ENCODE measurements at places on chromosomes 5 and 9. TPM values are rescaled to one million over a fixed set of nuclear protein-coding genes. Genes with fewer than 3 reads are reported as not detected.

Gene PRR16
- not detected for total RNA-seq

Gene RRAGA
- 46.0 TPM for total RNA-seq

Gene TIMD4
- not detected for total RNA-seq

Gene ADAMTS2
- total RNA-seq, result 7.0 TPM

DNA sequence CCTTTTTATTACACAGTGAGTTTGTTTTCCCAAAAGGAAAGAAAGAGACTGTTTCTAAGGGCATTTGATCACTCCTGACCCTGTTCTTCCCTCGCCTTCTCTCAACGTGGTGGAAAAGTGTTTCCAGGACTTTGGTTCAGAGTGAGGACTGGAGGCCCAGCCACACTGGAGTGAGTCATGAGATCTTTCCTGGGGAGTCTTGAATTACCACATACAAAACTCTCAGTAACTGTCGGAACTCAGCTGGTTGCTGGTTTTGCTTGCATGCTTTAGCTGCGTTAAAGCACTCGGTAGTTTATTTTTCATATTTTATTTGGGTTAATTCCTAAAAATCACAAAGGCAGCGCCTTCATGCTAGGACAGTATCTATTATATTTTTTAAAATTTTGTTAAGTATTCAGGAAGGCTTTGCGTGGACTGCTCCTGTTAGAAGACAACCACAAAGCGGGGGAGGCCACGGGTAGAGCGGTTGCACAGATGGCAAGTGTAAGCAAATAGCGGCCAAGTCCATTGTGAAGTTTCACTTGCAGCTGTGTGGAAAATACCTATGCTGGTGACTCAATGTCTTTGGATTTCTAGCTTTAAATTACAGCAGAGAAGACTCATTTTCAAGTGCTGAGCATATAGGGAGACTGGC lies 77.7 kb downstream of the ARSB start:
- no peaks in the 10 kb centered on the region for H3K27me3 ChIP-seq
- H3K27ac ChIP-seq, result peak overlapping the region; percentile 60
- no peaks in the 10 kb centered on the region for H3K36me3 ChIP-seq
- DNase-seq, result no peak
- no peak overlapping the region for H3K4me3 ChIP-seq

DNA sequence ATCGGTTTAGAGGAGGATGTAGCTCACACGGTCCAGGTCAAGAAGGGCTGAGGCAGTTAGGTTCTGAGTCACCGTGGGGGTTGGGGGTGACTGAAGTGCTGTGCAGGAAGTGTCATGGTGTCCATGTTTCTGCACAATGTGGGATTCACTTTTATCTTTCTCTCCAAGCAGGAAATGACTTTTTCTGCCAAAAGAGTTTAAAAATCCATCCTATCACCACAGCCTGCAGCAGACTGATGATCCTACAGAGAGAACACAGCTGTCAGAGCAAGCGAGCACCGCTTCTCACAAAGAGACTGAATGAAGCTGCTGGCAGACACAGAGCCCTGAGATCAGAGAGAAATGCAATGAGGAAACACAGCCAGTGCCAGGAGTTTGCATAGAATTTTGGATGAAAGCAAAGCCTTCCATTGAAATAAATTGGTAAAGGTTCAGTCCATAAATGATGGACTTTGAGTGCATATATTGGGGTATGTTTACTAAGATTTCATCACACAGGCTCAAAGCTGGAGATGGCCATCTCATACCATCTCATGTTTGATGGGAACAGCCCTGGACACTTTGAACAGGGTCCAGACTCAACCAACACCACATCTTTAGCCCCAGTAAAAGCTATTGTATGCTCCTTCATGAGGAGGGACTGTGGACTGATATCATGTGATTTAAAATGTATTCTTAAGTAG lies 213.9 kb upstream of the FBXL7 start:
- no peak for DNase-seq
- no peaks in the 10 kb centered on the region for H3K27me3 ChIP-seq
- no peaks in the 10 kb centered on the region for H3K4me1 ChIP-seq
- no peaks in the 10 kb centered on the region for H3K36me3 ChIP-seq

DNA sequence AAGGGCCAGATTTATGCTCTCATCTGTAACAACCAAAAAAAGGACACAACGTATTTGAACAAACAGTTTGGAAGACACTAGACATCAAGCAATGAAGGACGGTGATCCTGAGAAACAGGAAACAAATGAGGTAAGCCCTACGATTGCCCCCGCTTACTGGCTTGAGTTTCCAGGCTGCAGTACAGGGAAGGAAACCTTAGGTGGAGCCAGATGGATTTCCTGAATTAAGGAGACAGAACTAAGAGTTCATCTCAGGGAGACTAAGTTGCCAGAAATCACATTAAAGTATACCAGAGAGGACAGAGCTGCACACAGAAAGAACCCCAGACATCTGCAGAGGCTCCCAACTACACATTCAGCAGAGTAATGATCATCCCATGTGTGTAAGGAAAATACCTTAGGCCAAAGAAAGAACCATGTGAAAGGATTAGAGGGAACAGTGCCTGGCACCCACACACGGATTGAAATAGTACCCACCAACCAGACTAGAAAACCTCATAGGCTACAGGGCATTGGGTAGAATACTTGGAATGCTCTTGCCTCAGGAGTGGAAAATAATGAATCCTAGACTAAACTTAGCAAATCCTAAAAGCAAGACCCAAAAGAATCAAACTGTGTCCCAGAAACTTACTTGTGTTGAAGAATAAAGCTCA lies 99.3 kb upstream of the NIPBL start:
- no peak overlapping the region for H3K4me3 ChIP-seq
- H3K4me1 ChIP-seq, result no peaks in the 10 kb centered on the region
- DNase-seq, result no peak
- H3K27ac ChIP-seq, result no peak overlapping the region
- H3K36me3 ChIP-seq, result no peaks in the 10 kb centered on the region
- no peaks in the 10 kb centered on the region for H3K27me3 ChIP-seq

DNA sequence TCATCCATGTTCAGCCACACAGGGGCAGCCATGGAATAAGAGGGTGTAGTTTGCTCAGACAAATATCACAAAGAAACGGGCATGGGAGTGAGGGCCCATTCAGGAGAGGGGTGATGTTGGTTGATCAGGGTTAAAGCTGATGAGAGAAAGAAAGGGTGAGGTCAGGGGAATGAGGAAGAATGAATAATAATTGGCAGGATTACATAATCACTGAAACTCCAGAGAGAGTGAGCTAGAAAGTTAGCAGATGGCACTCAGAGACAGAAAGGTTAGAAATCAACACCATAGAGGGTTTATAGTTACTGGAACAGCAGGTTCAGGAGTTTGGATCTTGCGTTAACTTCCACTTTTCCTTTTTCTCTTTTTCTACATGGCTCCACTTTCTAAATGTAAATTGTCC lies 113.9 kb downstream of the TAF11L14 start:
- DNase-seq, result no peak
- no peaks in the 10 kb centered on the region for H3K36me3 ChIP-seq
- H3K4me1 ChIP-seq, result no peaks in the 10 kb centered on the region
- H3K27ac ChIP-seq, result no peak overlapping the region
- no peak overlapping the region for H3K4me3 ChIP-seq

DNA sequence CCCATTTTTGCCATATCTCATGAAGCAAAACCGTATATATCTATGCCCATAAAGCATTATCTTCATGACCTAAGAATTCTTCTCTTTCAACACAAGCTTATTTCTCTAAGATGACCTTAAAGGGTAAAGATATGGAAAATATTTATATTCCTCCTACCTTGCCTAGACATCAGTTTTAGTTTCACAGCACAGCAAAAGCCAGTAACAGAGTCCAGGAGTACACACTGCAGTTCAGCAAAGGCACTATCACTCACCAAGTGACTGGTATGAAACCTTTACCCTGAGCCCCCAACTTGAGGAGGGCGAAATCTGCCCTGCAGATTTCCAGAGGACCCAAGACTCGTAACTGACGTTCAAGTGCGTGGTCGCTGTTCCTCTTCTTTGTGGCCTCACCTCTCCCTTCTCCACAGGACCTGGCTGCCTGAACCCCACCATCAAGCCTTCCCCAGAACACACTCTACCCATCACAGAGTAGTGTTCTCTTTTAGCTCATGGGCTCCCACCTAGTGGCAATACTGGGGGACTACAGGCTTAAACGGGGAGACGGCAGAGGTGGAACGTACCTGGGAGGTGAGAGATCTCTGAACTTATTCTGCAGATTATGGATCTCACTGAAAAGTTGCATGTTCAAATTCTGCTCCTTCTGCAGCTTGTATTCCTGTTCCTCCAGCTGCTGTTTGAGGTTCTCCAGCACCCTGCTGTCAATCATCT lies 141.0 kb downstream of the CDK5RAP2 start:
- peaks cover 85% of the 10 kb centered on the region for H3K36me3 ChIP-seq
- no peaks in the 10 kb centered on the region for H3K4me1 ChIP-seq
- H3K4me3 ChIP-seq, result no peak overlapping the region
- H3K27me3 ChIP-seq, result no peaks in the 10 kb centered on the region

DNA sequence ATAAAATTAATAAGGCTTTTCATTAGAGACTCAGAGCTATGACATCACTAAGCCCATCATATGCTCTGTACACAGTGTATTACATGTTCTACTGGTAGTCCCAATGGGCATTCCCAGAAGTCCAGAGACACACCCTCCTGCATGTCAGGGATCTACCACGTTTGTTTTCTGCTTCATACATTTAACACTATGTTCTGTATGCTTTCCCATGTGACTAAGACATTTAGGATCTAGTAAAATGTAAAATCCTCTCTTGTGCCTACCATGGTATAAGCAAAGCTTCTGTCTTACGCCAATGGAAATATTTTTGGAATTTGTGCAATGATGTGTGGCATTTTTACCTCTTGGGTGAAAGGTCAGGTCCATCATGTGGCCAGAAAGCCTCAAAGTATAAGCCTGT lies 192.4 kb downstream of the ADAMTSL1 start:
- DNase-seq, result no peak
- H3K27ac ChIP-seq, result peak overlapping the region; percentile 23
- no peak overlapping the region for H3K4me3 ChIP-seq
- no peaks in the 10 kb centered on the region for H3K4me1 ChIP-seq

- H3K4me3 ChIP-seq, result no peak overlapping the region
- no peaks in the 10 kb centered on the region for H3K4me1 ChIP-seq
- no peaks in the 10 kb centered on the region for H3K27me3 ChIP-seq
- H3K36me3 ChIP-seq, result no peaks in the 10 kb centered on the region
These were observed 291.4 kb downstream of the TLE4 start for GRCh38 chr9:79862921-79863890.

- no peaks in the 10 kb centered on the region for H3K36me3 ChIP-seq
- no peaks in the 10 kb centered on the region for H3K27me3 ChIP-seq
- no peaks in the 10 kb centered on the region for H3K4me1 ChIP-seq
- DNase-seq, result no peak
- no peak overlapping the region for H3K27ac ChIP-seq
These were observed 2295.1 kb upstream of the WWC1 start for GRCh38 chr5:165996201-165996875.

DNA sequence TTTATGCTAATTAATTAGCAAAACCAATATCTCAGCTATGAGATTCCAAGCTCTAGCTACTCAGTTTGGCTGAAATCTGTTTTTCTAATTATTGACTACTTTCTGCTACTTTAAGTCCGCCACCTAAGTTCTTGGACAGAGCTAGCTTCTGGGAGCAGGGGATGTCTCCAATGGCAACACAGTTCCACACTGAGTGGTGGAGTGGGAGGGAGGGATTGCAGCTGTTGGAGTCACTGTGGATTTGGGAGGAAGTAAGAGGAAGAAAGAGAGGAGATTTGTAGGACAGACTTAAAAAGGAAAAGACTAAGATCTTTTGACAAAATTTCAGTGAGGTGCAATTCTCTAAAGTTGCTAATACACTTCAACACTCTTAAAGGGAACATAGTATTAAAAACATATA lies 450.8 kb downstream of the NFIB start:
- H3K4me1 ChIP-seq, result no peaks in the 10 kb centered on the region
- H3K27ac ChIP-seq, result peak overlapping the region; percentile 38
- no peak overlapping the region for H3K4me3 ChIP-seq

DNA sequence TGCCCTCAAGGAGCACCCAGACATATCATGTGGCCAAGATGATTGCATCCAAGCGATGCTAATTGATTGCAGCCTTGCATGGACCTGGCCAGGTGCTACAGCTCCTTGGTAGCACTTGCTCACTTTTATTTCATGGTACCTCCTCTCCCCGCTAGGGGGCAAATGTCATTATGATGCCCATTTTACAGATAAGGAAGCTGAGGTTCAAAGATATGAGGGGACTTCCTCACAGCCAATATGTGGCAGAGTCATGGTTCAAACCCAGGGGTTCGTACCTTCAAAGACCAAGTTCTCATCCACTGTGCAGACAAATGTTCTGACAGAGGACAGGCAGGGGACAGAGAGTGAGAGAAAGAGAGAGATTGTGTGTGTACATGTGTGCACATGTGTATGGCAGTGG lies 21.9 kb upstream of the KCNMB1 start:
- H3K4me1 ChIP-seq, result peaks cover 6% of the 10 kb centered on the region
- H3K36me3 ChIP-seq, result no peaks in the 10 kb centered on the region
- H3K27ac ChIP-seq, result no peak overlapping the region
- H3K4me3 ChIP-seq, result no peak overlapping the region
- H3K27me3 ChIP-seq, result no peaks in the 10 kb centered on the region

GRCh38 chr5:169044962-169045361 lies 256.0 kb downstream of the SLIT3 start:
- H3K36me3 ChIP-seq, result no peaks in the 10 kb centered on the region
- H3K27ac ChIP-seq, result no peak overlapping the region
- DNase-seq, result no peak

GRCh38 chr9:89779405-89780203 lies 174.8 kb downstream of the GADD45G start:
- H3K36me3 ChIP-seq, result no peaks in the 10 kb centered on the region
- H3K4me1 ChIP-seq, result peaks cover 8% of the 10 kb centered on the region
- no peak for DNase-seq
- H3K27ac ChIP-seq, result no peak overlapping the region

- H3K4me3 ChIP-seq, result no peak overlapping the region
- no peaks in the 10 kb centered on the region for H3K27me3 ChIP-seq
- no peak overlapping the region for H3K27ac ChIP-seq
- DNase-seq, result no peak
These were observed 33.8 kb upstream of the ACO1 start for GRCh38 chr9:32350682-32351081.

- no peaks in the 10 kb centered on the region for H3K4me1 ChIP-seq
- no peak overlapping the region for H3K27ac ChIP-seq
- H3K36me3 ChIP-seq, result no peaks in the 10 kb centered on the region
- H3K27me3 ChIP-seq, result no peaks in the 10 kb centered on the region
These were observed 242.2 kb downstream of the FER start for GRCh38 chr5:108989761-108990392.

DNA sequence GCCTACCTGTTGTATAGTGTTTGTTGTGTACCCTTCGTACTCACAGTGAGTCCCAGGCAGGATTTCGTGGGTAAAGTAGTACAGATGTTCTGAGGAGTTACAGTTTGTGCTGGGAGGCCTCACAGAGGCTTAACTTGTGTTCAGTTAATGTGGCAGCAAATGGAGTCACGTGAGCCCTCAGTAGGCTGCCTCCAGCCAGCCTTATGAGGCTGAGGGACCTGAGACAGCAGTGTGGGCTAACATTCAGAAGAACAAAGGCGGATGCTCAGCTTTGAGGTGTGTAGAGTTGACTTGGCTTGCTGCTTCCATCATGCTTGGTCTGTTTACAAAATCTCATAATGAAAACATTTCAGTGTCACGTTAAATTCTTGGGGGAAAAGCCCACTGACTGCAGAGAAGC lies 118.1 kb downstream of the TRIO start:
- H3K36me3 ChIP-seq, result no peaks in the 10 kb centered on the region
- peak overlapping the region; percentile 18 for H3K27ac ChIP-seq
- H3K27me3 ChIP-seq, result no peaks in the 10 kb centered on the region
- no peak for DNase-seq
- H3K4me1 ChIP-seq, result peaks cover 14% of the 10 kb centered on the region
- no peak overlapping the region for H3K4me3 ChIP-seq

Measured in esophagus squamous epithelium (tissue), 5 donors.